Activated CD4-positive, alpha-beta T cell treated with anti-CD3 and anti-CD28 coated beads for 4 hours (primary cell): ENCODE measurements at places on chromosomes 6 and 20.

DNA sequence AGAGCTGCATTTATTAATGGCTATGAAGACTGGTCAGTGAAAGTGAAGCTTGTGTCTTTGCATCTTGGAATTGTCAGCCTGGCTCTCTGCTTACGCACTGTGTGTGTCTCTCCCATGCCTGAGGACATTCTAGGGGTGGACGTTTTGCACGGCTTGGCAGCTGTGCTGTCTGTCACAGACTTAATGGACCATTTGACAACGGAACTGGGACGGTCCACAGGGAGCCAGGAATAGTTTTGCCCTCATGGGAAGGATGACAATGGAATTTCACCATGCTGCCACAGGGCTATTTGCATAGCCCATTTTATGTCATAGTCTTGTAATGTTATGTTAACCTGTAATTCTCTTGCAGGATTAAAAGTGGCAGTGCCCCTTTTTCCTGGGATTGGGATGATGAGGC, 44.7 kb downstream of the OR2B6 start:
- DNase-seq, result no peak

DNA sequence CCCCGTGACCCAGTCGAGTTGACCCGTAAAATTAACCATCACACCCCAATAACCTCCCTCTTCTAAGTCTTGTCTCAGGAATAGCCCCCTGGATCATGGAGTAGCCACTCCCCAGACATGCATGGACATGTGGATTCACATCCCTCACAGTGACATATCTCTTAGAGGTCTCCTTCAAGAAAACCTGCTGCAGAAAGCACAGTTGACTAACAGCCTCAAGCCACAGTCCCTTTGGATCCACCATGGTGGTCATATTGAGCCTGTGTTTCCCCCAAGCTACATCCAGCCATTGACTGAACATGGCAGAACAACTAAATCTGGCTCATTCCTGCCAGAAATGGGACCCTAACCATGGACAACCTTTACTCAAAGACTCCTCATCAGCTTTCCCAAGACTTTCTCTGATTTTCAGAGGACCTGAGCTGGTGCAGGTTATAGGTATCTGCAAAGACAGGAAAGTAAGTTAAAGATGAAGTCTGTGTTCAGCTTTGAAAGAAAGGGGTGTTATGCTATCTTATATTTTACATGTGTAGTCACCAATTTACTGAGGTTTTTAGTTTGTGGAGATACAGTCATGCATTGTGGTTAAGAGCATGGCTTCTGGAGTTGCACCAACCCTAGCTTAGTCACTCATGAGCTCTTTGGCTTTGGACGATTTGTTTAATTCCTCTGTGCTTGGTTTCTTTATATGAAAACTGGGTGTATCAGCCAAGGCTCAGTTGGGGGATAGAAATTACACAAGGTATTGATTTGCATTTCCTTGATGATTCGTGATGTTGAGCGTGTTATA, 219.1 kb downstream of the MYLK4 start:
- no peak for DNase-seq

GRCh38 chr6:35733633-35734032, 3.2 kb upstream of the ARMC12 start:
- no peak for DNase-seq

DNA sequence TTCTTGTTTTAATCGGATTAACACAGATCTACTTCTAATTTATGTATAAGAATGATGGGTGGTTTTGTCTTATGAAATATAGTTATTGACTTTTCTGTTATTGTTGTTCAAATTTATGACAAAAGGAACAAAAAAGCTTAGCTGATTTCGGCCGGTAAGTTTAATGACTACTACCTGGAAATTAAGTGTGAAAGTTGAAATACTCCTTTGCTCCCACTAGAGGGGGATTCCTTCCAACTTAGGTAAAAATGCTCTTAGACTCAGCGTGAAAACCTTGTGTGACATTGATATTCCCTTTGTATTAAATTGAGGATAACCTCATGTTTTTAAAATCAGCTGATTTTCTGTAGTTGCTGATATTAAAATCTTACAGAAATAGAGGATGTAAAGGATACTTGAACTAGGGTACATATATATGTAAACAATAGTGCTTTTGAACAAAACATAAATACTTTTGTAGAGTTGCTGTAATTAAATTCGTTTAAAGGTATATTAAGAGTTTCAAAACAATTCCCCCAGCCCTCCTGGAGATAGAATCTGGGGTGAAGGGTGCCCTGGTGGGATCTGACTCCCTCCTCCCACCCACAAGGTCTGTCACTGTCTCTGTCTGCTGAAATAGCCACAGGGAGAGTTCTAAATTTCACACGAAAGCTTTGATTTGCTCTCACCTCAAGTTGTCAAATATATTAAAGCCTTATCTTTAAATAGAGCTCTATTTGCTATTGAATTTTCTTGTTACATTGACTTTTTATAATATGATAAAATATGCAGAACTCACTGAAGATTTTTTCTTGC, 257.5 kb downstream of the ARID1B start:
- no peak for DNase-seq

DNA sequence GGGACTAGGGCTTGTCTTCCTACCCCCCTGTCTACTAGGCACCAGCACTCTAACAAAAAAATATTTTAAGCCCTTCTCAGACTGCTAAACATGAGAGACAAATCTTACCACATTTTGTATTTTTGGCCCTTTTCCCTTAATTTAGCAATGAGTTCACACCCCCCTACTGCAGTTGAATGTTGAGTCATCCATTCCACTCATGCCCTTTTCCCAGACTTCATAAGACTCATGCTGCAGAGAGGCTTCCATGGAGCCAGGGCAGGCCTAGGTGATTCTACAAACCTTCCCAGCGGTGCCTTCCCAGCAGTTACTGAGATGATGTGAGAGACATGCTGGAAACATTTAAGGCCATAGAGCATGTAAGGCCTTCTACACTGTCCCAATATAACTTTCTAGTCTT, 53.9 kb downstream of the PXDC1 start:
- no peak for DNase-seq

DNA sequence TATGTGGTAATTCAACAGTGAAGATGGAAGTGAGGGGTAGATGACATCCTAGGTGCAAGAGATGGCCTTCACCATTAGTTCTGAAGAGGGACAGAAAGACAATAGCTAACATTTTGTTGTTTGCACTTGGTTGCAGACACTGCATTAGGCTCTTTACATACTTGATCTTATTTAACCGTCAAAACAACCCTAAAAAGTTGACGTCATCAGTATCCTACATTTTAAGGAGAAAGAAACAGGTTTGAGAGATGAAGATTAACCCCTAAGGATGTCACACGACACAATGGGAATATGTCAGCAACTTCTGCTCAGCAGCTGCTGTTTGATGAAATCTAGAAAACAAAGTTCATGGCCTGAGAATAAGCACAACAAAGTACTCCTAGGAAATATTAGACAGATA, 72.6 kb upstream of the MC3R start:
- DNase-seq, result no peak

GRCh38 chr6:82216549-82216948, 31.0 kb downstream of the IBTK start:
- DNase-seq, result no peak

- no peak for DNase-seq
Observed at GRCh38 chr20:47099825-47100441, 205.3 kb downstream of the EYA2 start.

- no peak for DNase-seq
Observed at GRCh38 chr6:100101644-100102043, 107.6 kb upstream of the MCHR2 start.

GRCh38 chr6:67883500-67884366, 751.3 kb upstream of the ADGRB3 start:
- no peak for DNase-seq

GRCh38 chr6:6588924-6589709, 597 bp downstream of the LY86 start:
- DNase-seq, result no peak

DNA sequence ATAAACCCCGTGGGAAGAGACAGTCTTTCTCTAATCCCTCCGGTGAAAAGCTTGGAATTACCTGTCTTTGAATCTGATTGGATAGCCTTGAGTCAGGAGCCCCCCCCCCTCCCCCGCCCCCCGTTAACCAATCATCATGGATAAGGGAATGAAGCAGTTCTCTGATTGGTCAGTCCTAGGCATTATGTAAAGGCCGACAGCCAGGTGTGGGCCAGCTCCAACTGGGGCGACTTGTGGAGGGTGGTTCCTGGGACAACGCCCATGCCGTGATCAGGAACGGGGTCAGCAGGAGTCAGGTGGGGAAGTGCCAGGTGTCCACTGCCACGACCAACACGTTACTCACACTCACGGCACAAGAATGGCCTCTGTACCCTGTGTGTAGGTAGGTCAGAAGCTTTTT, 406.8 kb upstream of the SULF2 start:
- DNase-seq, result no peak

DNA sequence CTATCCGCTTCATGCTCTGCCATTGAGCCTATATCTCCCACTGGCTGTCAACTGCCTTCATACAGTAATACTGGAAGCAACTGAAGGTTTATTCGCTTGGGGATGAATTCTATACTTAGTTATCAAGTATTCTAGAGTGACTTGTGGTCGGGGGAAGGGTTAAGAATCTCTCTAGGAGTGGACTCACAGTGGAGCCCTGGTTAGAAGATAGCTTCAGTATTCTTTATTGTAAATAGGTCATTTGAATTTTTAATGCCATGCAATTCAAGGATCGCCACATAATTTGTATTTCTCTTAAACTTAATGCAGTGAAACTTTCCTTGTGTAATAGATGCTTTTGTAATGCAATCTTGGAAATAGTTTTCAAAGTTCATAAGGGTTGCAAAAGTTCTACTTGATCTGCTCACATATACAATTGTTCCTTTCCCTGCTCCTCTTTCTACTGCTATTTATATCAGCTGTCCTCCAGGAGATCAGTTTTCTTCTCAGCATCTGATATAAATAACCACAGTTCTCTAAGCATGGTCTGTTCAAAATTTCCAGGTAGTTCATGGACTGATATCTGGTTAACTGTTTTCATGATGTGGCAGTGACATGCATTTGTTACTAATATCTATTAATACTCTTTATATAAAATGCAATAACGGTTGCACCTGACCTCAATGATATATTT, 120.3 kb downstream of the KCNQ5 start:
- DNase-seq, result no peak

DNA sequence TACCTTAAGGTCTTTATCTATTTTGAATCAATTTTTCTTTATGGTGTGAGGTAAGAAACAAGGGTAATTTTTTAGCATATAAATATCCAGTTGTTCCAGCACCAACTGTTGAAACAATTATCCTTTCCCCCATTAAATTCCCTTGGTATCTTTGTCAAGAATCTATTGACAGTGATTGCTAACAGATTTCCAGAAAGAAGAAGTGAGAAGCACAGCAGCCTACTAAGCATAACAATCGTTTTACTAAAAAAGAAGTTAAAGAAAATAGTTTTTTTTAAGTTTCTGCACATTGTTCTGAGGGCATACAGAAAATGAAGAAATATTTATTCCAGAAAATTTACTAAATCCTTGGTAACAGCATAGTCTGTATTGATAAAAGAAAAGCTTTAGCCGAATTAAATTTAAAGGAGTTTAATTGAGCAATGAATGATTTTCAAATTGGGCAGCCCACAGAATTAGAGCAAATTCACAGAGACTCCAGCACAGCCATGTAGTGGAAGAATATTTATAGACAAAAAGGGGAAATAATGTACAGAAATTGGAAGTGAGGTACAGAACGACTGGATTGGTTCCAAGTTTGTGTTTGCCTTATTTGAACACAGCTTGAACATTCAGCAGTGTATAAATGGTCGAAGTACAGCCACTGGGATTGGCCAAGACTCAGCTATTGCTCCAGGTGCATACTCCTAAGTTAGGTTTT, 97.9 kb upstream of the UST start:
- no peak for DNase-seq

GRCh38 chr6:148509800-148510581, 167.4 kb downstream of the SASH1 start:
- DNase-seq, result no peak

- DNase-seq, result no peak
Observed at GRCh38 chr6:132054525-132054924, 103.4 kb upstream of the CCN2 start.

- no peak for DNase-seq
Observed at GRCh38 chr20:61146023-61146422, 106.0 kb upstream of the CDH4 start.

DNA sequence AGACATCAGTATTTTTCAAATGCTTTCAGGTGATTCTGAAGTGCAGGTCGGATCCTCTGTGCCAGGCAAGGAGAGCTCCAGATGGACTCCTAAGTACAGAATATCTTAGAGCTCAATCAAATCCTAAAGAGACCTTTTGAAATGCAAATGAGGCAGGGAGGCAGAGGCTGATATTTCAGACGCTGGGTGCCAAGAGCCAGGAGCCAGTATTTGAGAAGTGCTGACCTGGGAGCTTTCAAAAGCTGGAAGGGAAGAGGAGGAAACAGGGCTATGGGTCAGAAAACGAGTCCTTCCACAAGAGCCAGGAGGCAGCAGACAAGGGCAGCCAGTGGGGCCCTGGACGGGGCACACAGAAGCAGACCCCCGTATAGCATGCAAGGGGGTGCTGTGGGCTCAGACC, 46.1 kb upstream of the DSN1 start:
- no peak for DNase-seq

DNA sequence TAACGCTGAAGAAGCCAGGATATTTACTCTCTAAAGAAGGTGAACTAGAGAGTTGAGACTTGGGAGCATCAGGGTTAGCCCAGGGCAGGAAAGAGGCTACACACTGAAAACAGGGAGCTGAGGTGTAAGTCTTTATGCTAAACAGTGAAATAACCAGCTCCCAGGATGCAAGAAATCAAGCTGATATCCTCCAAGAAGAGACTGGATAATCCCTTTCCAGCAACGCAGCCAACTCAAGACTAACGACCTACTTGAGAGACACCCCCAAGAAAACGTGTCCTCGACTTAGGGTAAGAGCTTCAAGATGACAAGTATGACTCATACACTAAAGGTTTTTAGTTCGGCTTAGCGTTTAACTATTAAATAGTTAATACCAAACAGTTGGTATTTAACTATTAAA, 202.2 kb downstream of the TASP1 start:
- DNase-seq, result no peak

GRCh38 chr6:163254341-163254835, 160.1 kb upstream of the QKI start:
- DNase-seq, result no peak

DNA sequence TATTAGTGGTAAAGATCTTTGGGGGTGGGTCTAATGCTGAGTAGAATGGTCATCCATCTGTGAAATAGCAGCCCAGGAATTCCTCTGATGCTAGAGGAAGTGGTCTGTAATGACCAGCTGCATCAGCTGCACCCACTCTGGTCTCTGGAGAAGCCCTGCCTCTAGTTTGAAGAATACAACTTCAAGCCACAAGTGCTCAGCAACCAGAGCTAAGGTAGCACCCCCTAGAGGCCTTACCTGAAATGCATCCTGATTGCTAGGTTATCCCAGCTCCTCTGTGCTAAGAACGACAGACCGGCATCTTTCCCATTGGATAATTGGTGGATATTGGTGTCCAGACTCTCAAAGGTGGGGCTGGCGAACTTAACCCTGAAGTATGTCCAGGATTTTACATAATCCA, 58.2 kb downstream of the DNAH8 start:
- no peak for DNase-seq

- DNase-seq, result no peak
Observed at GRCh38 chr20:37356387-37356786, 10.4 kb downstream of the SRC start.
